ENCODE measurements at places on chromosomes 1 and 21. TPM values are rescaled to one million over a fixed set of nuclear protein-coding genes. Genes with fewer than 3 reads are reported as not detected.

Gene TRNAU1AP
- polyA plus RNA-seq: 32.1 TPM

Gene CRYBG2
- 1.3 TPM for polyA plus RNA-seq

Gene ARHGEF16
- polyA plus RNA-seq: 8.5 TPM

Gene ANKRD34A
- 0.76 TPM for polyA plus RNA-seq

Gene LCA5L
- 3.9 TPM for polyA plus RNA-seq

Gene AMY1B
- 2.3 TPM for polyA plus RNA-seq

Gene ADCY10
- polyA plus RNA-seq: 0.26 TPM
